ENCODE measurements at places on chromosomes 3 and 15.

- H3K36me3 ChIP-seq = peaks cover 14% of the 10 kb centered on the region
- H3K4me3 ChIP-seq = no peak overlapping the region
- no peaks in the 10 kb centered on the region for H3K27me3 ChIP-seq
- no peak overlapping the region for H3K27ac ChIP-seq
- no peaks in the 10 kb centered on the region for H3K4me1 ChIP-seq
Measured at GRCh38 chr3:119652306-119653033, 7.9 kb downstream of the POPDC2 start.

GRCh38 chr15:72916897-72917296, 133.3 kb upstream of the ADPGK start:
- no peaks in the 10 kb centered on the region for H3K4me1 ChIP-seq
- H3K36me3 ChIP-seq = no peaks in the 10 kb centered on the region
- H3K4me3 ChIP-seq = no peak overlapping the region
- H3K27ac ChIP-seq = no peak overlapping the region
- peaks cover 2% of the 10 kb centered on the region for H3K27me3 ChIP-seq

- no peaks in the 10 kb centered on the region for H3K27me3 ChIP-seq
- peaks cover 30% of the 10 kb centered on the region for H3K4me1 ChIP-seq
- H3K36me3 ChIP-seq = no peaks in the 10 kb centered on the region
- H3K27ac ChIP-seq = no peak overlapping the region
Measured at GRCh38 chr15:60708684-60709083, 229.7 kb upstream of the ICE2 start.

GRCh38 chr3:192831111-192831644, 86.5 kb downstream of the MB21D2 start:
- no peaks in the 10 kb centered on the region for H3K27me3 ChIP-seq
- H3K4me3 ChIP-seq = no peak overlapping the region
- H3K27ac ChIP-seq = peak overlapping the region; percentile 58
- no peaks in the 10 kb centered on the region for H3K36me3 ChIP-seq
- H3K4me1 ChIP-seq = peaks cover 33% of the 10 kb centered on the region

DNA sequence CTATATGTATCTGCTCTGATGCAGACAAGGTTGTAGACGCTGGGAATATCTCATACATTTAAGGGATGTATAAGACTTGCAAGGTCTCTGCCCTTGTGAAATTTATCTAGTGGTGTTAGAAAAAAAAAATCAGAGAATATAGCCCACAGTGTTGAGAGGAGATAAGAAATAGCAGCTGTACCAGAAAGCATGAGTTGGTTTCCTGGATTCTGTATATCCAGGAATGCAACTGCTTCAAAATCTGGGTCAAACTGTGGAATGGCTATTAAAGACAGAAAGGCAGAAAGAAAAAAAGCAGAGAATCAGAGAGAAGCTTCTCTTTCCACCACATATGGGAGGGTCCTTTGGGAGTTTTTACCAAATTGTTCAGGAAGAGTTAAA, 1.5 kb upstream of the TMEM212 start:
- peaks cover 8% of the 10 kb centered on the region for H3K4me1 ChIP-seq
- no peak overlapping the region for H3K27ac ChIP-seq
- no peak for DNase-seq
- H3K4me3 ChIP-seq = no peak overlapping the region

- no peak for DNase-seq
- H3K4me1 ChIP-seq = no peaks in the 10 kb centered on the region
- peaks cover 45% of the 10 kb centered on the region for H3K27me3 ChIP-seq
- H3K4me3 ChIP-seq = no peak overlapping the region
Measured at GRCh38 chr3:170542704-170543103, 43.2 kb downstream of the SLC7A14 start.

DNA sequence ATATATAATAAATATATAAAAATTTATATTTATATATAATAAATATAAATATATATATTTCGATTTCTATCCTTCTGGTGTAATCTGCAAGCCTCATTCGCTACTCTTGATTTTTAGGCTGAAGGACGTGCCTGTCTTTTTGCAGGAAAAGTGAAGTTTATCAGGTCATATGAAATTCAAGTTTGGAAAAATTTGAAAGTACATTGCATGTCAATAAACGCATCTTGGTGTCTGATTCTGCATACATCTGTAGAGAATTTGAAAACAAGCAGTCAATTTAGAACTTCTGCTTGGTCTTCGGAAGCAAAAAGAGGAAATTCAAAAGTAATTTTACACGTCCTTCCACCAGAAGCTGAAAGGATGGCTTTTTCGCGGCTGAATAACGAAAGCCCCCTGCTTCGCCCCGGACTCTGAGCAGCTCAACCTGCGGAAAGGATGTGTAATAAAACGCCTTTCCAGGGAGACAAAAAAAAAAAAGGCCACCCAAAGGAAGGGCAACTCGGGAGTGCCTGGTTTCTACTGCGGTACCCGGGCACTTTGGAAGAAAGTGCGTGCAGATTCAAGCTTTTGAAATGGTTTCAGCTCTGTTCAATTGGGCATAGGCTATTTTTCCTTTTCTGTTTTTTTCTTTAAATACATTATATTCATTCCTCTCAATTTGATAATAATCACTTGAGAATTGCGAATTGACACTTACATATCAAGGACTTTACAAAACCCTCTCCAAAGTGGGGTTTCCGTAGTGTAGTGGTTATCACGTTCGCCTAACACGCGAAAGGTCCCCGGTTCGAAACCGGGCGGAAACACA, 1.5 kb upstream of the MYNN start:
- peak overlapping the region; percentile 99 for H3K27ac ChIP-seq
- H3K27me3 ChIP-seq = no peaks in the 10 kb centered on the region
- H3K4me1 ChIP-seq = peaks cover 35% of the 10 kb centered on the region
- peaks cover 51% of the 10 kb centered on the region for H3K36me3 ChIP-seq
- DNase-seq = peak; percentile 72

DNA sequence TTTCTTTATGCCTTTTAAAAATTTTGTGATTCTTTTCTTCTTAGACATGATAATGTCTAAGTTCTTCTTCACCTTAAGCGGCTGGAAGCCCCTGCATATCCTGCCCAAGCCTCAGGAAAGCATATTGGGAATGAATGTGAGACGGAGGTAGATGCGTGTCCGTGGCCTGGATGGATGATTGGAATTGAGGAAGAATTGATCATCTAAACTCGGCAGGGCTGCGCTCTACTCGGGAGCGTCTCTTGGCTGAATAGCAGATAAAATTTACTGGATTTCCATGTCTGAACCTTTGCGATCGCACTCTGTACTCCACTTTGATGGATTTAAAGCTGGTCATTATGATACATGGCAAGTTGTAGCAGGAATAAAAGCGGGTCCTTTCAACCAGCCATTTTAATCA, 406.7 kb upstream of the ONECUT1 start:
- H3K4me1 ChIP-seq = peaks cover 6% of the 10 kb centered on the region
- no peaks in the 10 kb centered on the region for H3K36me3 ChIP-seq
- DNase-seq = no peak

GRCh38 chr15:99410477-99410876, 155.3 kb upstream of the MEF2A start:
- H3K27ac ChIP-seq = no peak overlapping the region
- no peak for DNase-seq
- H3K36me3 ChIP-seq = no peaks in the 10 kb centered on the region
- no peaks in the 10 kb centered on the region for H3K27me3 ChIP-seq
- H3K4me1 ChIP-seq = peaks cover 24% of the 10 kb centered on the region
- no peak overlapping the region for H3K4me3 ChIP-seq

DNA sequence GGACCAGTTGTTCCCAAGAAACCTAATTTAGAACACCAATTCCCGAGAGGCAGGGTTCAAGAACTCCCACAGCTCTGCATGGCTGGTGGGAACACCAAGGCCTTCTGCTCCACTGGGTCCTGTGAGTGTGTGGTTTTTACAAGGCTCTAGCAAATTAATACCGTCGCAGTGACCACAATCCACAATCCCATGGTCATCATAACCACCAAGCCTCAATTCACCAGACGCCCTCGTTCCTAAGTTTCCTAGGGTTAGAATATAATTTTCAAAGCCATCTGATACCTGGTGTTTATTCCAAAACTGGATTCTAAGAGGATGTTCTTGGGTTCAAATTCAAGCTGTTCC, 114.9 kb upstream of the RPL32 start:
- DNase-seq = no peak
- H3K27ac ChIP-seq = no peak overlapping the region
- peaks cover 80% of the 10 kb centered on the region for H3K4me1 ChIP-seq
- H3K27me3 ChIP-seq = no peaks in the 10 kb centered on the region
- no peak overlapping the region for H3K4me3 ChIP-seq

GRCh38 chr3:55313666-55314065, 173.4 kb downstream of the WNT5A start:
- H3K27ac ChIP-seq = no peak overlapping the region
- H3K36me3 ChIP-seq = no peaks in the 10 kb centered on the region
- no peaks in the 10 kb centered on the region for H3K4me1 ChIP-seq
- DNase-seq = no peak

- H3K4me1 ChIP-seq = no peaks in the 10 kb centered on the region
- H3K27ac ChIP-seq = no peak overlapping the region
- no peak for DNase-seq
- H3K4me3 ChIP-seq = no peak overlapping the region
- H3K27me3 ChIP-seq = peaks cover 51% of the 10 kb centered on the region
- H3K36me3 ChIP-seq = no peaks in the 10 kb centered on the region
Measured at GRCh38 chr3:170802164-170803151, 67.5 kb downstream of the RPL22L1 start.

DNA sequence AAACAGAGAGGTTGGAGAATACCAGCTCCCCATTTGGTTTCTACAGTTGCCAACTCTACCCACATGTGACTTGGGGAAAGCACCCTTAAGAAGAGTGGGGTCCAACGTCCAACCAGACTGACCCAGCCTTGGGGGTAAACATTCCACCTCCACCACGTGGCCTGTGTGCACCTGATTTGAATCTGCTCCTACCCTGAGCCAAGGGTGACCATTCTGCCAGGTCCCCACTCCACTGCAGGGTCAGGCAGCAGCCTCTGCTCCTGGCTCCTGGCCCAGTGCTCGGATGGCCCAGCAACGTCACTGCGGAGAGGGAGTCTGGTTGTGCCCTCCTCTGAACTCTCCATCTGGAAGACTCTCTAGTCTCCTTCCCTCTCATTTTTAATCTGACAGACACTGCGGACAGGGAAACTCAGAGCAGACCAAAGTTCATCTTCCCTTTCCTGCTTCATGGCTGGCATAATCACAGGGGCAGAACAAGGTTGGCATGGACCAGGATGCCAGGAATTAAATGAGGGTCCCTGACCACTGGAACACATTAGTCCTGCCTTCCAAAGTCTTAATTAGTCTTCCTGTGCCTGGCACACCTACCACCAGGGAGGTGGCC, 29.4 kb downstream of the FHIT start:
- DNase-seq = no peak
- no peak overlapping the region for H3K4me3 ChIP-seq
- no peak overlapping the region for H3K27ac ChIP-seq
- H3K36me3 ChIP-seq = no peaks in the 10 kb centered on the region
- H3K4me1 ChIP-seq = no peaks in the 10 kb centered on the region

DNA sequence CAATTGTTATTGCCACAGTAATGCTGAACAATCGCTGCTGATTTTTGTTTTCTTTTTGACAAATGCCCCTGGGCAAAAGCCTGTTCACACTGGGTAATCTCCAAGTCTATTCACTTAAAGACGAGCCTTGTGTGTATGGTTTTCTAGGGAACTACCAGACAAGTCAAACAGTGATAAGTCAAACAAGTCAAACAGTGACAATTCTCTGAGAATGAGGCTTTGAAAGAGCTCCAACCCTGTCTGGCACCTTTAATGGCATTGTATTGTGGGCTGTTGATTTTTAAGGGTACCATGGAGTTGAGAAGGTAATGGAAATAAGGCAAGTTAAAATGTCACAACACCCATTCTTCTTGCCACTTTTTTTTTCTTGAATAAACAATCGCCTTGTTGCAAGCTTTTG, 59.4 kb upstream of the TMC3 start:
- no peak overlapping the region for H3K27ac ChIP-seq
- DNase-seq = no peak
- H3K4me3 ChIP-seq = no peak overlapping the region
- peaks cover 34% of the 10 kb centered on the region for H3K27me3 ChIP-seq

DNA sequence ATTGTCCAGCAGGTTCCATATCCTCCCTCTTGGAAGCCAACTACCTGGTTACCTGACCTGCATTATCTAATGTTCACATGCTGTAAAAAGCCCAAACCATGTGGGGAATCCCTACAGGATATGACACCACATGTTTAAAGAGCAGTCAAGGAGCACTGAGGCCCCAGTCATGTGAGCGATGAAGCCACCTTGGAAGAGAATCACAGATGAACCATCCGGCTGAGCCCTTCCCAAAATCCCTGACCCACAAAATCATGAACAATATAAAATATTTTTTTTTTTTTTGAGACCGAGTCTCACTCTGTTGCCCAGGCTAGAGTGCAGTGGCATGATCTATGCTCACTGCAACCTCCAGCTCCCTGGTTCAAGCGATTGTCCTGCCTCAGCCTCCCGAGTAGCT, 10.6 kb upstream of the ANKDD1A start:
- no peak for DNase-seq
- no peak overlapping the region for H3K27ac ChIP-seq
- H3K4me1 ChIP-seq = peaks cover 39% of the 10 kb centered on the region

- no peaks in the 10 kb centered on the region for H3K27me3 ChIP-seq
- H3K36me3 ChIP-seq = no peaks in the 10 kb centered on the region
- no peak overlapping the region for H3K27ac ChIP-seq
- H3K4me3 ChIP-seq = no peak overlapping the region
- DNase-seq = no peak
Measured at GRCh38 chr3:131396170-131396569, 14.6 kb downstream of the NUDT16 start.

- no peaks in the 10 kb centered on the region for H3K4me1 ChIP-seq
- DNase-seq = no peak
- H3K36me3 ChIP-seq = no peaks in the 10 kb centered on the region
Measured at GRCh38 chr15:69542028-69542427, 89.4 kb downstream of the RPLP1 start.

DNA sequence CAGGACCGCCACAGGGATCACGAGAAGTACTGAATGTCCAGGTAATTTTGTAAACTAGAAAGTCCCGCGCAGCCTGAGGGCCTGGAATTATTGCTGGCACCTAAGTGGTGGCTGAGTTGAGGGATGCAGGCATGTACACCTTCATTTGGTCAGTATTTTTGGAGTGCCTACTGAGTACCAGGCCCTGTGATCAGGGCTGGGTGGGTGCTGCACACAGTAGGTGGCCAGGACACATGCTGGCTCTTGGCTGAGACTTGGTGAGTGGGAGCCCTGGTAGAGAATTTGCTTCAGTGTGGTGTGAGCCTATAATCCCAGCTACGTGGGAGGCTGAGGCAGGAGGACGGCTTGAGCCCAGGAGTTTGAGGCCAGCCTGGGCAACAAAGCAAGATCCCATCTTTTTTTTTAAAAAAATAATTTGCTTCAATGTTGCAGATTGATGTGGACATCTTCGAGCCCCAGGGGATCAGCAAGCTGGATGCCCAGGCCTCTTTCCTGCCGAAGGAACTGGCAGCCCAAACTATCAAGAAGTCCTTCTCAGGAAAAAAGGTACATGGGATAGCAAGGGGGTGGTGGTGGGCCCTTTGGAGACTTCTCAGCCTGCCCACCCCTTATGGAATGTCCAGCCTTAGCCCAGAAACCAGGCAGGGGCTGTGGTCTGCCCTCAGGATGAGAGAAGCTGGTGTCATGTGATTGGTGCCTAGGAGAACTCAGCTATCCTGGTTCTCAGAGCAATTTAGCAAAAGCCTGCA, 2.6 kb downstream of the ITIH1 start:
- peak; percentile 11 for DNase-seq
- no peak overlapping the region for H3K27ac ChIP-seq
- H3K27me3 ChIP-seq = peaks cover 14% of the 10 kb centered on the region
- H3K4me1 ChIP-seq = no peaks in the 10 kb centered on the region
- H3K4me3 ChIP-seq = no peak overlapping the region

- peak overlapping the region; percentile 42 for H3K27ac ChIP-seq
- H3K27me3 ChIP-seq = no peaks in the 10 kb centered on the region
- no peak for DNase-seq
- H3K4me3 ChIP-seq = no peak overlapping the region
- peaks cover 5% of the 10 kb centered on the region for H3K4me1 ChIP-seq
Measured at GRCh38 chr3:114194750-114195149, 15.9 kb upstream of the DRD3 start.
